DMS153 (cell line): ENCODE measurements at places on chromosomes 6 and 20.

GRCh38 chr6:2744209-2744771 is 6.4 kb downstream of the MYLK4 start:
- no peak for DNase-seq

- DNase-seq: peak; percentile 58
Observed at GRCh38 chr20:9616833-9617461, 102.6 kb downstream of the LAMP5 start.

GRCh38 chr6:113052506-113052905 is 705.4 kb downstream of the RFPL4B start:
- no peak for DNase-seq

DNA sequence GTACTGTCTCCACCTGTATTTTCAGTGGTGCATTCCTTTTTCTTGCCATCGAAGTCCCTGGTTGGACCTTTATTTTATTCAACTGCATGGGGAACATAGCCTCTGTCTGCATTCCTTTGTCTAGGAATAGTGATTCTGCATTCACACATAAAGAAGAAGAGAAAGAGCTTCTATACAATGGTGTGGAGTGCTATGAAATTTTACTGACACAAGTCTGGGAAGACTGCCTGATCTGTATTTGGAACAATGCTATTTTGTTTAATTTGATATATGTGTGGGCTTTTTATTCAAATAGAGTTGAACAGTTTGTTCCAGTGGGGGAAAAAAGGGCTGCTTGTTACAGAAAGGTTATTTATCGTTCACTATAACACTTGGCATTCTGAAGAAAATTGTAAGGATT is 375.7 kb upstream of the POU3F2 start:
- DNase-seq: no peak

DNA sequence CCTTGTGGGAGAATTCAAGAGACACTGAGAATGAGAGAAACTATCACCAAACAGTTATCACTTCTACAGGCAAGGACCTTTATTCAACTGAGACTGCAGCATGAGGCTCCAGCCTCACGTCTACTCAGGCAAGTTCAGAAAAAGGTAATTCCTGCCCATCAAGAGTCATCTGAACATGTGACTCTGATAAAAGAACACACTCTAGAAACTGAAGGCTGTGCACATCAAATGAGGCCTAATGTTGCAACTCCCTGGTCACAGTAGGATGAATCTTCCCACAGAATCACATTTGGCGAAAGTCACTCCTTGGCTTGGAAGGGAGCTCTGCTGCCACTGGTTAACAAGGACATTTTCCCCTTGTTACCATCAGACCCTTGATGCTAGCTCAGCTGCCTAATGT is 71.2 kb upstream of the EMILIN3 start:
- DNase-seq: no peak

- DNase-seq: peak; percentile 71
Observed at GRCh38 chr6:112180095-112180820, 74.1 kb downstream of the LAMA4 start.

DNA sequence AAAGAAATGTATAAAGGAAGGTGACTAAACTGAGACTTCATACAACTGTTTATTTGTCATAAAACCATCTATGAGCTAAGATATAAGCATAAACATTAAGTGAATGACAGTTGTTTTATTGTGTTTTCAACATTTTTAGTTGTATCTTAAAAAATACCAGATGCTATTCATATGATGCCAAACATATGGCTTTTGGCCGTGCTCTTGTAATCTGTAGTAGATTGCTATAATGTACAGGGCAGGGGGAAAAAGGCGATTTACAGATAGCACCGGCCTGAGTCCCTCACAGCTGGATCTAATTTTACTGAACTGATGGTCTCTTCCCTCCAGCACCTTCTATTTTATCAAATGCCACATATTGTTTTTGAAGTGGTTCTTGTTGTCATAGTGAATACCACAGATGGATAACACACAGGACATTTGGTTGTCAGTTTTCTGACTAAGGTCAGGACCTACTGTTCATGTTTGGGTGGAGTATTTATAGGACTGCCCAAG is 48.2 kb downstream of the CENPW start:
- no peak for DNase-seq

DNA sequence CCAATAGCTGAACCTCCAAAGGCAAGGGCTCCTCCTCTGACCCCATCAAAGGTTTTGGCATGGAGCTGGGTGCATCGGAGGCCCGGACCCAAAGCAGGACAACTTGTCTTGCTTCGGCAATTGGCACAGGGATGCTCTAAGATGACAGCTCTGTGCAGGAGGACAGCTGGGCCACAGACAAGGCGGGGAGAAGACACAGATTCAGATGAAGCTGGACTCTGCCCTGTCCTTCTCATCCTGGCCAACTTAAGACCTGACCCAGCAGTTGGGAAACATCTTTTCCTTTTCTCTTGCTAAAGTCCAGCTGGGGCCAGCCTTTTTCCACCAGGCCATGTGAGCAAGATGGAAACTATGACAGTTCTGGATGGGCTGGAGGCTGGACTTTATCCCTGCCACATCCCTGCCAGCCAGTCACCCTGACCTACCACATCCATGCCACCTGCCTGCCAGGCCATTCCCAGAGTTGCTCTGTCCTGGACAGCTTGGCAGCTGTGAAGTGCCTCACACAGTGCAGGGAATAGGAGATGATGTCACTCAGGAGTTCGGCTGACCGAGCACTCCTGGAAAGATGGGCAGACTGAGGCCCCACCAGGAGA is 12.7 kb upstream of the PSMF1 start:
- DNase-seq: no peak

DNA sequence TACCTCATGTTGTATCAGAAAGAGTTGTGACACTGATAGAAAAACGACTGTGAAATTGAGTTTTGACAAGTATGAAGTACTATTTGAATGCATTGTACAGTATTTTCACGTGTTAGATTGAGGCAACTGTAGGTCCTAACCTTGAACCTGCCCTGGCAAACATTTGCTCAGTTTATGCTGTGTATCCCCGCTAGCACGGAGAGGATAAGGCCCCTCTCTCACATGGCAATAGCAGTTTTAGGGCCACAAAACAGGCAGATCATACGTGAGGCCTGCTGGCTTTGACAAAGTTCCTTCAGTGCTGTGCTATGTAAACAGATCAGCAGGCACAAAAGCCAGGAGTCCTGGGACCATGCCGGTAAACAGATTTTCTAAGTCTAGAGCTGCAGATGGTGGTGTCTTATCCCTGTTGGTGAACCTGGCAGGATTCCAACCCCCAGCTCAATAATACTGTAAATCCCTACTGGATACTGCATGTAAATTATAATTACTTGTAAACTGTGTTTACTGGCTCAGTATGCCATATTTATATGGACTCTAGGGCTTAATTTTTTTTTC is 23.8 kb upstream of the FAM217A start:
- DNase-seq: no peak

DNA sequence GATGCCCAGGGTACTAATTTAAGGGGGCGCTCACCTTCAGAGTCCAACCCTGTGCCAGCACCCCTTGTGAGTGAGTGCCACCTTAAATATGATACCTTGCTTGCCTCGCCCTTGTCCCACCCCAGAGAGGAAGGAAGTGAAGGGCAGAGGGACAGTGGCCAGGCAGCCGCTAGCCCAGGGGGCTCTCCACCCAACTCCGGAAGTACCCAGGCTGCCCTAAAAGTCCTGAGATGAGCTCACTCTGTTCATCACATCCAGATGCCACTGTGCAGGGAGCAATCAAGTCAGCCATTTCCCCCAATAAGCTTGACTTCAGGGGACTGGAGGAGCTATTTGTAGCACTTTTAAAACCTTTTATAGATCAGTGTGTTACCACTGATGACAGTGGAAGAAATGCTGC is 25.0 kb upstream of the STX16 start:
- DNase-seq: no peak

DNA sequence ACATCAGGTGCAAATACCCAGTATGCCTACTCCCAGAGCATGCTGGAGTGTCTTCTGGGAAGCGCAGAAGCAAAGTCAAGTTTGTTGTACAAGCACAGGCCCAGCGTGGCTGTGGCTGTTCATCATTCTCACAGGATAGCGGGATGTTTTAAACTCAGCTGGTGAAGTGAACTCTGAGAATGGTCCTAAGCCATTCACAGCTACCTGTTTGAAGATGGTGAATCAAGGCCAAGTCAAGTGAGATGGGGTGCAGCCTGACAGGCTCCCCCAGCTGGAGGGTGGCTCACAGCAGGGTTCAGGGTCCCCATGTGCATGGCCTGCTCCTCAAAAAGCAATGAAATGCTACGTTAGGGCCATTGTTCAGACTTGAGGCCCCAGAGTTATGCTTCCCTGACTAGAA is 304.7 kb upstream of the FOXQ1 start:
- DNase-seq: no peak

DNA sequence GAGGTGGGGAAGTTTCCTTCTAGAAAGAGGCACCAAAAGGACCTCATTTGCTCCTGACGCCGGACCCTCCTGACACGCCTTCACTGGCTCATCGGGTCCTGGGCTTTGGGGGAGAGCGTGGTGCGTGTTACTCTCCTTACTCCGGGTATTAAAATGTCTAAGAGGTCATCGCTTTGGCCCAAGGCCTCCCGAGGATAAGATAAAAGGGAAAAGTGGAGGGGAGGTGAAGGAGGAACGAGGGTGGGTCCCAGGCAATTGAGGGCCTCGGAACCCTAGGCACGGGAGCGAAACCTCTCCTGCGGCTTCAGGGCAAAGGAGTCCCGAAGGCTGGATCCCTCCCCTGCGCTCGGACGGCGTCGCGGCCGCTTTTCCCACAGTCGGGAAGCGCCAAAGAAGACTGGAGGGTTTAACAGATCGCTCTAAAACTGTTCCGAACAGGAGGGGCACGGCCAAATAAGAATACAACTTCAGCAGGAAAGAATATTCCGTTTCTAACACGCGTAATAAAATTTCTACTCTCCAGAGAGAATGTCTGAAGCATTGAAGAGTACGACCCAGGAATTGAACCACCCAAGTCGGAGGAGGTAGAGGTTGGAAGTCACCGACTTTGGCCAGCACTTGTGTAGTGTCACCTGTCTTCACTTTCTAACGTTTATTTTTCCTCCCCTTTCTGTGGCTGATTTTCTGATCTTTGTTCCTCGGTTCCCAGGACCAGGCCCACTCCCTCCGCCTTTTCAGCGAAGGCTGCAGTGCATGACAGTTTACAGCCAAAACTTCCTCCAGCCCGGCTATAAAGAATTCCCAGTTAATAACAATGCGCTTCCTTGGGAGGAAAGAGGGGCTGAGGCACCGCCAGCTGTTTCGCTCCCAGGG is 2.1 kb upstream of the TBXT start:
- no peak for DNase-seq

DNA sequence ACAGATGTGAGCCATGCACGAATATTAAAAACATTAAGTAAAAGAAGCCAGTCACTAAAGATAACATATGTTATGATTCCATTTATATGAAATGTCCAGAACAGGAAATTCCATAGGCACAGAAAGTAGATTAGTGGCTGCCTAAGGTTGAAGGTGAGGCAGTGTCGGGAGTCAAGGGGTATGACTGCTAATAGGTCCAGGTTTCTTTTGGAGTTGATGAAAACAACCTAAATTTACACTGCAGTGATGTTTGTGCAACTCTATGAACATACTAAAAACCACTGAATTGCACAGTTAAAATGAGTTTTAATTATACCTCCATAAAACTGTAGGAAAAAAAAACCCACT is 14.4 kb downstream of the SRPK1 start:
- DNase-seq: no peak

DNA sequence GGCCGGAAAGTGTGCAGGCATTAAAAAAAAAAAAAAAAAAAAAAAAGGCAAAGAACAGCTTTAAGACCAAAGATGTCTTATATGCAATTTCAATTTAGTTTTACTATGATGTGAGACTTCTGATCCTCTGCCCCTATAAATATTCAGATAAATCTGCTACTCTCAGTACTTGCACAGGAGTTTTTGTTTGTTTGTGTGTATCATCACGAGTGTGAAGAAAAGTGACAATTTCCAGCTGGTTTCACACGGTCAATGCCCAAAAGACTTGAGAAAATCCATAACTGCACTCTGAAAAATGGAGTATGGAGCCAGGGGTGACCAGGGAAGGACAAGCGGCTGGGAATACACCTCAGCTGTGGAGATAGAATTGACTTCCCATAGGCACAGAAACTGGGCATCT is 757.7 kb downstream of the C6orf118 start:
- DNase-seq: no peak

- no peak for DNase-seq
Observed at GRCh38 chr6:76843054-76843822, 620.1 kb downstream of the HTR1B start.

DNA sequence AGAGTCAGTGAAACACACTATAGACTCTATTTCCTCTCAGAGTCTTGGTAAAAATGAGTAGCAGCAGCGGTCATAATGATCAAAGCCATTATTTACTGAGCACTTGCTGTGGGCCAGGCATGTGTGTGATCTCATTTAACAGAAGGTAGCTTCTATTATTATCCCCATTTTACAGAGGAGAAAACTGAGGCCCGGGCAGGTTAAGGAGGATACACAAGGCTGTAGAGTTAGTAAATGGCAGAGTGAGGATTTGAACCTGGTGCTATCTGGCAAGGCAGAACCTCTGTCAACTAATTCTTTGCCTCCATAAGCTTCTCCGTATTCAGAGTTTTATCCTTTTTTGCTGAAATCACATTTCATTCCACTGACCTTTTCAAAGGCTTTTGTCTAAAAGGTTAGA is 122.2 kb upstream of the SALL4 start:
- DNase-seq: no peak

GRCh38 chr6:161772176-161772575 is 498.3 kb upstream of the AGPAT4 start:
- DNase-seq: no peak

DNA sequence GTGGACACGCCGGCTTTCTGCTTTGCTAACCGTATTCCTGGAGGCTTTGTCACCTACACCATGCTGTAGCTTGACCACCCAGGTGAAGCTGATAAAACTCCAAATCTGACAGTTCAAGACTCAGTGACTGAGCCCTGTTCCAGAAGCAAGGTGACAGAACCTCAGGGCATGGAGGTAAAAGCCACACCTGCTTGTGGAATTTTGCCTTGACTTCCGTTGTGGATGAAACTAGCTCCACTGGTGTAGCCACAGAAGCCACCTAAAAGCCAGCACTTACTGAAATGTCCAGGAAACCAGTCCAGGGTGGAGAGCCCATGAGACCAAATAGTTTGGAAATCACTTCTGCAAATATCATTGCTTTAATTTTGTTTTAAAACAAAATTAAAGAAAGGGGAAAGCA is 11.0 kb downstream of the CST8 start:
- no peak for DNase-seq

GRCh38 chr6:70150521-70150920 is 152.4 kb downstream of the COL9A1 start:
- DNase-seq: no peak

GRCh38 chr6:64146876-64147275 is 511.3 kb downstream of the PHF3 start:
- peak; percentile 2 for DNase-seq

- no peak for DNase-seq
Observed at GRCh38 chr20:15227102-15227501, 889.7 kb upstream of the FLRT3 start.

GRCh38 chr6:125745281-125746018 is 4.0 kb upstream of the HEY2 start:
- peak; percentile 55 for DNase-seq

- no peak for DNase-seq
Observed at GRCh38 chr6:84284428-84285049, 57.1 kb upstream of the CEP162 start.

- no peak for DNase-seq
Observed at GRCh38 chr20:3532089-3532615, 61.3 kb downstream of the ATRN start.
